ENCODE measurements at places on chromosomes 4 and X.

GRCh38 chr4:137421796-137422195 lies 110.5 kb downstream of the PCDH18 start:
- DNase-seq: no peak

GRCh38 chr4:95821867-95822266 lies 18.0 kb upstream of the PDHA2 start:
- DNase-seq: no peak

- DNase-seq: no peak
Observed at GRCh38 chr4:159444678-159445077, 341.8 kb downstream of the RAPGEF2 start.

DNA sequence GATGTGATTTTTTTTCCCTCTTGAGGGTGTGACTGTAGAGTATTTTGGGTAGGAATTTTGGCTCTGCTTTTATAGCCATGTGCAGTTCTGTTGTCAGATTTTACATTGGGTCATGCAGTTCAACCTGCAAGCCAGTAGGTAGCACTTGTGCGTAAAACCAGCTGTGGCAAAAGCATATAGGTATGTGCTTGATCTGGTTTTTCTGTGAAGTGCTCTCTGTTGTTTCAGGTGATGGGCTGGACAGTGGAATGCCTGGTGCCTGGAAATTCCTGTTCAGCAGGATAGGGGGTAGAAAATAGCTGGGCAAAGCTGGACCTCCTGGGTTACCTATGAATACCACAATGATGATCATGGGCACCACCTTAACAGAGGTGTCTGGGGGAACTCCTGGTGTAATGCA lies 584.2 kb upstream of the PCDH10 start:
- no peak for DNase-seq

DNA sequence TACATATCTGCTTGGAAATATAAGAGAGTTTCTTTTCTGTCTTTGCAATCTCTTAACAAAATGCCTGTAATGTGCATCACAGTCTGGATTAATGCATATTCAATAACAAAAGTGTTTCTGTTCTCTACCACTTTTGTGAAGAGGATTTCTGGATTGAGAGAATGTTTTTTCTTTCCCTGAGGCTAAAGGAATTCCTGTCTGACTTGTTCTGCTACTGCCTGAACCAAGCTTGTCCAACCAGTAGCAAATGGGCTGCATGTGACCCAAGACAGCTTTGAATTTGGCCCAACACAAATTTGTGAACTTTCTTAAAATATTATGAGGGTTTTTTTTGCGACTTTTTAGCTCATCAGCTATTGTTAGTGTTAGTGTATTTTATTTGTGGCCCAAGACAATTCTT lies 1133.9 kb downstream of the SH3BGRL start:
- no peak for DNase-seq

GRCh38 chrX:154084449-154085300 lies 12.8 kb downstream of the MECP2 start:
- no peak for DNase-seq

GRCh38 chr4:186628058-186628711 lies 72.8 kb upstream of the MTNR1A start:
- no peak for DNase-seq

- DNase-seq: no peak
Observed at GRCh38 chr4:146134761-146135445, 40.6 kb upstream of the LSM6 start.

- no peak for DNase-seq
Observed at GRCh38 chrX:15815779-15816437, 25.6 kb downstream of the ZRSR2 start.

DNA sequence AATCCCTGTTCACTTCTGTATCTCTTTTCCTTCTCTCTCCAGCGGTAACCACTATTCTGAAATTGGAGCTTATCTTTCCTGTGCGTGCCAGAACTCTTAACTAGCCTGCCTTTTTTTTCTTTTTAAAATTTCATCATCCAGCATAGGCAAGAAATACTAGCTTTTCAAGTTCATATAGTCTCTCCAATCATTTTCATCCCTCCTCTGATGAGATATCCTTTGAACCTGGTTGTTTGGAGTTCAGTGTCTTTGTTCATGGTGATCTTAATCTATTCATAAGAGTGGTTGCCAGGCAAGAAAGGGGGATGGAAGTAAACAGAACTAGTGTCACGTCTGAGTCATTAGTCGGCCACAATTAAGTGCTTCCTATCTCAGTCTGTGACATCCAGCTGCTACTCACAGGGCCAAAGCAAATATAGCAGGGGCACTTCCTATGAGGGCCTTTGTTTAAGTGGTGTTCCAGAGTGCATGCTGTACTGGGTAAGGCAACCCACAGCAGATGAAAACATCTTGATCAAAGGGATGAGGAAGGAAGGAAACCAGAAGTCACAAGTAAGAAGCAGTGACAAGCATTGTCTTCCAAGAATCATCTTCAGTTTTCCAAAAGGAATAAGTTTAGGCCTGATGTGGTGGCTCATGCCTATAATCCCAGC lies 56.4 kb upstream of the XIAP start:
- no peak for DNase-seq

DNA sequence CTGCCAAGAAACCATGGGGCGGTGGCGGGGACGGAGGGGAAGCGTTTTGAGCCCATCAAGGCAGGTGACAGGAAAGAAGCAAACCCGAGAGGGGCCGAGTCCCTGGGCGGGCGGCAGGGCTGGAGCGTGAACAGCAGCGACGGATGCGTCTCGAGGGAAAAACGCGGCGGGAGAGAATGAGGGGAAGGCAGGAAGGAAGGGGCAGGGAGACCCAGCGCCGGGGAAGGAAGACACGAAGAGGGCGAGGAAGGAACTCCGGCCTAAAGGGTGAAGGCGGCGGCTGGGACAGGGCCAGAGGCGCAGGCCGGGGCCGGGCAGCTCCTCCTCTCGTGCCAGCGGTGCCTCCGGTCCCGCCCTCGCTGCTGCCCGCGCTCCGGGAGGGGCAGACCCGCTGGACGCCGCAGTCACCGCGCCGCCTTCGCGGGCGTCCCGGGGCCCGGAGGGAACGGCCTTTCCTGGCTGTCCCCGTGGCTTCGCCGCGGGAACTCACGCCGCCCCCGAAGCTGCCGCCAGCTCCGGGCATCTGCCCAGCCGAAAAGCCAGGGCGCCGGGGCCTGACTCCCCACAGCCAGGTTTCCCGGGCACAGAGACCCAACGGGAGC lies 751 bp upstream of the RGS12 start:
- no peak for DNase-seq

- no peak for DNase-seq
Observed at GRCh38 chr4:101217353-101218031, 129.8 kb downstream of the PPP3CA start.

DNA sequence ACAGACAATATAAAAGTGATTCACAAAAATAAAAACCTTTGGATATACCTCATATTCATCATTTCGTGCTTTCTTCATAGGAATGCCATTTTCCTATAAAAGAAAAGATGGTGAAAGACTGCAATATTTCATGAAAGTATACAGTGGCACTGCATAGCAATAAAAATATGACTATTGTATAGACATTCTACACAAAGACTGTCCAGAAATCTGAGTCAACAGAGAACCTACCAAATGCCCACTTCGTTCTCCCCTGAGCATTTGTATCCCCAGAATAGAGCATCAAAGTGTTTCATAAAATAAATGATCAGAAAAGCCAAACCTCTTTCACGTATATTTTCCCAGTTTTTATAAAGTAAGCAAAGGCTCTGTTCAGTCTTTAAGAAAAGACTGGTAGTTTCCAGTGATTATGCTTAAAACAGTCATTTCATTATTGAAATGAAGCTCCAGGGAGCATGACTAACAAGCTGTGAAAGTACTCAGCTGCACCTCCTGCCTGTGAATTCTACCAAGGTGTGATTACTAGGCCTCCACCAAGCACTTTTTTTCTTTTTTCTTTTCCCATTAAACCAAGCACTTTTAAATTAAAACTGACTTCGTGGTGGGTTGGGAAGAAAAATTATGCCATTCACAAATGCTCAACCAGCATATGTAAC lies 20.2 kb downstream of the PPA2 start:
- DNase-seq: no peak

- no peak for DNase-seq
Observed at GRCh38 chr4:28225689-28226353, 1365.2 kb downstream of the STIM2 start.
